ENCODE measurements at places on chromosomes 2 and 18.

GRCh38 chr18:24679062-24679461, 218.6 kb downstream of the HRH4 start:
- DNase-seq = no peak
- H3K36me3 ChIP-seq = no peaks in the 10 kb centered on the region
- H3K4me3 ChIP-seq = no peak overlapping the region
- no peaks in the 10 kb centered on the region for H3K27me3 ChIP-seq
- no peak overlapping the region for H3K27ac ChIP-seq
- no peaks in the 10 kb centered on the region for H3K4me1 ChIP-seq

DNA sequence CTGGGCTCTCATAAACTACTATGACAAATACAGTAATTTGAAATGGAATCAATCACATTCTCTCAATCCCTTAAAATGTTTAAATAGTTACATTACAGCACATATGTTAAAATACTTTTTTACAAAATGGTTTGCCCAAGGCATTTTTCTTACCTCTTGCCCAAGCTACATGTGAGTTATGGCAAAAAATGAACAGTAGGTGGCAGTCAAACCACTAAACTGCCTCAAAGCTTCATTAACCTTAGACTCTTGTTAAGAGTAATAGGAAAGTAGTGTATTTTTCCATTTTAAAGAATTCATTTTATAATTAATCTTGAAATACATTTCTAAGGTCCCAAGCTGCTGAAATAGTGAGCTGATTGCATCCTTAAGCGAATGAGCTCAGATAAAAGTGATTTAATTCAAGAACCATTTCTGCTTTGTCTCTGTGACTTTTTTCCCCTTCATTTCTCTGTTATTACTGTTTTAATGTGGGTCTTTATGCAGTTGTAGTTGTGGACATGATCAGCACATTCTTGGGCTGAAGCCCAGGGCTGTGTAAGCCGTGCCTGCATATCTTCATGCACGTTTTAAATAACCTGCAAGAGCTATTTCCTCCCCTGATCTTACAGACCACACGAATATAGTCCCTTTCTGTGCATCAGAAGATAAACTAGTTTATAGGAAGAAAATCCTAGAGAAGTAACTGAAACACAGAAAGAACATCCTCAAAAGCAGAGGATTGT, 311.8 kb downstream of the LNPK start:
- H3K4me1 ChIP-seq = no peaks in the 10 kb centered on the region
- H3K27ac ChIP-seq = no peak overlapping the region
- no peak overlapping the region for H3K4me3 ChIP-seq

DNA sequence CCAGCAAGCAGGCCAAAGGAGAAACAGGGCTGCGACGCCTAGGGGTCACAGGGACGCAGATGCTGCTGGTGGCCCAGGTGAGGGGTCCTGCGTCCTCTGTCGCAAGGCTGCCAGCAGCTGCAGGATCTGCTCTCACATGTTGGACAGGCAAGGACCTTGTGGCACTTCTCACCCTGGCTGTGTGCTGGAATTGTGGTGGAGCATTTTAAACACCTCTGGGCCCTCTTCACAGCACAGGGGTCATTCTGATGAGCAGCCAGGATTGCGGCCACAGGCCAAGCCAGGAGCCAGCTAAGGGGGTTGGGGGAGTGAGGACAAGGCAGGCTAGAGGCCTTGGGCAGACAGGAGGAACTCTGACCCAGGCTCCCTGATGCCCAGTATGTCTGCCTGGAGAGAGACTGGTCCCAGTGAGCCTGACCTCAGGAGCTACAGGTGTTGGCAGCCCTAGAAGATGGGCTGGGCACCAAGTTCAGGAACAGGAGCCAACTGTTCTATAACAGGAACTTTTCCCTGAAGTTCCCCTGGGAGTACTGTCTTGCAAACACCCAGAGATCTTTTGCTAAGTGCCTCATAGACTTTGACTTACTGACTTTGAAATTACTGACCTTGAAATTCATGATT, 40.2 kb downstream of the EFR3B start:
- no peaks in the 10 kb centered on the region for H3K27me3 ChIP-seq
- H3K4me3 ChIP-seq = no peak overlapping the region
- DNase-seq = no peak
- H3K27ac ChIP-seq = no peak overlapping the region
- peaks cover 7% of the 10 kb centered on the region for H3K4me1 ChIP-seq
- H3K36me3 ChIP-seq = no peaks in the 10 kb centered on the region

DNA sequence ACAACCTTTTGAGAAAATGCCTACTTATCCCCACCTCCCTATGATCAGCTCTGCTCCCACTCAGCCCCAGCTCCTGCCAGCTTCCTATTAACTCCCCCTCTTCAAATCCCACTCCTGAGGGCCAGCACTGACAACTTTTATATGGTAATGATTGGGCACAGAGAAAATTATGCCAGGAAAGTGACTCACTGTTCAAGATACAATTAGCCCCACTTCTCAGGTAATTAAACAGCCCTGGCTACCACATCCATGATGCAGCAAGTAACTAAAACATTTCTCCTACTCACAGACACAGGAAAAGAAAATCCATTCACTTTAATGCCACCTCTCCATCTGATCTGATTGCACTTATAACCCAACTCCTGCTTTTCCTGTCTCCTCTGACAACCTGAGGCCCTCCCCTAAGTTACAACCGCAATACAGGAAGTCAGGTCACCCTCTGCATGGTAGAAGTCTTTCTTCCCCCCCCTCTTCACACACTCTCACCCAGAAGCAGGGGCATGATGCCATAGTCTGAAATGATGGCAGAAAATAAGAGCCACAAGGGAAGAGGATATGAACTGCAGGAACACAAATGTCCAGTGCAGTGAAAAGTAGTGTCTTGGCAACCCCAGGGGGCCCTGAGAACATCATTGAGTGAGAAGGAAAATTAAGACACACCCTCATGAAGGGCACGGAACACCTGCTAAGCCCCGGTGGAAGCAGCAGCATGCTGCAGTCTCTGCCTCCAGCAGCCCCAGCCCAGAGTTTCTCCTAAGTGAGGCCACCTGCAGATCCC, 54.4 kb downstream of the STK39 start:
- H3K27me3 ChIP-seq = no peaks in the 10 kb centered on the region
- DNase-seq = no peak
- H3K27ac ChIP-seq = no peak overlapping the region
- H3K36me3 ChIP-seq = no peaks in the 10 kb centered on the region
- peaks cover 42% of the 10 kb centered on the region for H3K4me1 ChIP-seq

DNA sequence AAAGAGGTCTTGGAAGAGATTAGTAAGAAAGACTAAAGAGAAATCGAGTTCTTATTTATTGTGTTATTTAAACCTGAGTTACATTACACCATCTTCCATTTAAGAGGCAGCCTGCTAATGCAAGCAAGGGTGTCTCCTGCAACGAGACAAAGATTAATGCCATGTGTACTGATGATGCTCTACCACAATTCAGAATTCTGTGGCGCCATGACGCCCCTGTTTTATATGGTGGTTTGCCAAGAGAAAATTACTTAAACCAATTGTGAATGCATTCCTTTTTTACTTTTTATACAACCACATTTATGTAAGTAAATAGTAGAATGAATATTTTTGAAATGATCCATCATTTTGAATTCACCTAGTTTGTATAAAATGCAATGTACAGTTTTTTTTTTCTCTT, 356.1 kb upstream of the ZEB2 start:
- no peaks in the 10 kb centered on the region for H3K27me3 ChIP-seq
- no peak for DNase-seq
- H3K4me1 ChIP-seq = no peaks in the 10 kb centered on the region
- H3K27ac ChIP-seq = no peak overlapping the region

- no peak overlapping the region for H3K27ac ChIP-seq
- no peak overlapping the region for H3K4me3 ChIP-seq
- H3K36me3 ChIP-seq = no peaks in the 10 kb centered on the region
- H3K4me1 ChIP-seq = no peaks in the 10 kb centered on the region
- peaks cover 2% of the 10 kb centered on the region for H3K27me3 ChIP-seq
Measured at GRCh38 chr2:90069290-90069894, 1377.9 kb downstream of the RPIA start.

- H3K4me3 ChIP-seq = no peak overlapping the region
- H3K36me3 ChIP-seq = peaks cover 31% of the 10 kb centered on the region
- no peaks in the 10 kb centered on the region for H3K27me3 ChIP-seq
- no peak for DNase-seq
Measured at GRCh38 chr2:12728221-12728777, 11.6 kb downstream of the TRIB2 start.

All from small intestine (tissue), 16 donors.